ENCODE measurements at places on chromosomes 7 and 10.

DNA sequence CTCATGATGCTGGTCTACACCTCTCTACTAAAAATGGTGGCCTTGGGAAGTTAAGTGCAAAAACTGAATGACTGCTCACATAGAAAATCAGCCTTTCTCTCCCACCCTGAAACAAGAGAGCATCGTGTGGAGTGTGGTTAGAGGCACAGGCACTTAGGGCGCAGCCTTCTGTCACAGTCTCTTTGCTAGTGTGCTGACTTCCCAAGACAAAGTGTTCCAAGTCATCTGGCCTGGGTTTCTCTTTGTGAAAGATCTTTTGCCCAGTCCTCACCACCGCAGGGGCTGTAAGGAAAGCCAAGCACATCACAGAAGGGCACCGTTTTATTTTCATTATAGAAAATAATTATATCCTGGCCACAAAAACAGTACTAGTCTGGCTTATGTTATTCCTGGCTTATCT lies 12.5 kb downstream of the STN1 start:
- DNase-seq: no peak

- DNase-seq: no peak
Observed at GRCh38 chr10:27741173-27742091, 4.2 kb downstream of the MKX start.

DNA sequence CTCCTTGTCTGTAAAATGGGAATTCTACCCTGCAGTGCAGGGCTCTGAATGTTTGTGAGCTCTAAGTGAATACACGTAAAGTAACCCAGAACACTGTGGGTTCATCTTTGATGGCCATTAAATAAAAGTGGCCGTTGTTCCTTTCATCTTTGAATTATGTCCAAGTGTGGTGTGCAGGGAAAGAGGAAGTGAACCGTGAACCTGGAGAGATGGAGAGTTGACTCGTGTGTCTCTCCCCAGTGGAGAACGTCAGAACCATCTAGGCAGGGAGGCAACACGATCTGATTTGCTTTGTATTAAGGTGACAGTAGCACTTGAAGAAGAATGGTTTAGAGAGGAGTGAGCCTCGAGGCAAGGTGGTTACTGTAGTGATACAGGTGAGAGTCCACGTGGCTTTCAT lies 93.5 kb upstream of the GJD4 start:
- DNase-seq: no peak

DNA sequence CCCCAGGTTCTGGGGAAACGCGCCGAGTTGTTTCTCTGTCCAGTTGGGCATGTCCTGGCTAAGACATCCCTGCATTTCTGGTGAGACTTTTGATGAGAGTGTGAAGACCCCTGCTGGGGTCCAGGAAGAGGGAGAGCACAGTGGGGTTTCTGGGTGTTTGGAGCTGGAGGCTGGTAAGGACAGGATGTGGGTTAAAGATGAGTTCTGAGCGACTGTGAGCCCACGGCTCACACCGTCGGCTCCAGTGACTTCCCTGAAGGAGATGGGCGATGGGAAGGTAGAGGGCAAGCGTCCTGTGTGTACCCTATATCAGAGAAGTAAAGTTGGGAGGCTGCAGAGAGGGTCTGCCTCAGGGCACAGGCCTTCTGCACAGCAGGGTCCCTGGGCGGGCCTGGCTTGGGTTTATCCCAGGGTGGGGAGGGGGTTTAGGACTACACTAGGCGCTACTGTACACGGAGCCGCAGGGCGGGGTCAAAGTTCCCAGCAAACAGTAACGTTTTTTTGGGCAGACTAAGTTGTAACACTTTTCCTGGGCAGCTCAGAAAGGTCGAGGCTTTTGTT lies 3.6 kb downstream of the EMX2 start:
- peak; percentile 68 for DNase-seq

DNA sequence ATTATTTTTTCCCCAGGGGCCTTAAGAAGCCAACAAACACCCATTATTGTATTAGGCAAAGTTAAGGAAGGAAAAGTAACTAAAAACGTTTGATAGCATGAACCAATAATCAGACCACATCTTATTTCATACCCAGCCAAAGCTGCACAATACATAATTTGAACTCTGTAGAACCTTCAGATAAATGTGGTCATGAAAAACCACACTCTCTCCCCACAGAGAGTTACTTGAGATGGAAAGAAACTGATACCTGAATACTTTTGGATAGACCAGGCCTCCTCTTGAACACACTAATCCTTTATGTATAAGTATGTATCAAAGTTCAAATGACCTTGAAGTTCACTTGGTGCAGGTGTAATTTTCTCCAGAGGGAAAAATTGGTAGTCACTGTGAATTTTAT lies 146.6 kb upstream of the FAM13C start:
- no peak for DNase-seq

GRCh38 chr7:12485845-12486244 lies 82.2 kb upstream of the VWDE start:
- DNase-seq: no peak

GRCh38 chr10:113278664-113279063 lies 274.2 kb upstream of the HABP2 start:
- no peak for DNase-seq

DNA sequence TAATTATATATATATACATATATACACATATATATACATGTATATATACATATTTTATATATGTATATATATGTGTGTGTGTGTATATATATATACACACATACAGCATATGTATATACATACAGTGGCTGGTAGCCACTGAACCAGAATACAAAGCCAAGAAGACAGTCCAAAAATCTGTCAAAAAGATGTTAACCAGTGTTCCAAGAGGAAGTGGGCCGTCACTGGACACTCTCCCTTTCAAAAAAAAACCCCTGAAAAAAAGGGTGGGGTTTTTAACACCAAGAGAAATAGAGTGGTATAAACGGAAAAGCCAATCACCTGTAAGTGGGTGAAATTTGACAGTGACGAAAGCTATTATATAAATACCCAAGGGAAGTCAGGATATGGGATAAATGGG lies 31.1 kb upstream of the C1GALT1 start:
- no peak for DNase-seq

DNA sequence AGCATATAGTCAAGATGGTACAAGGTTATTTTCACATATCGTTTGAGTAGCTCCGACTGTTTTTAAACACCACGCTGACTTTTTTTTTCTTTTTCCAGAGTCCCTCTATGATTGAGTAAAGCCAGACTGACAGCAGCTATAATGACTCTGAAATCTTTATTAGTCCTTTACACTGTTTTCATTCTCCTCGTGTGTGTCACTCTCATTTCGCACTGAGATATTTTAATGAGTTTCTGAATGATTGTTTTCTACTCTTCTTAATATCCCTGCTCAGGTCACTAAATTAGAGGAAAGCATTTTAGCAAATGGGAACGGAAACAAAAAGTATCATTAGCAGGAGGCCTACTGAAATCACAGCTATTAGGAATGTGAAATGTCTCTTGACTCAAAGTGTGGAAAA lies 162.3 kb upstream of the MTPN start:
- no peak for DNase-seq

GRCh38 chr7:74059681-74060588 lies 23.7 kb upstream of the LIMK1 start:
- peak; percentile 78 for DNase-seq

GRCh38 chr10:22853906-22854447 lies 73.9 kb upstream of the ARMC3 start:
- DNase-seq: peak; percentile 30

DNA sequence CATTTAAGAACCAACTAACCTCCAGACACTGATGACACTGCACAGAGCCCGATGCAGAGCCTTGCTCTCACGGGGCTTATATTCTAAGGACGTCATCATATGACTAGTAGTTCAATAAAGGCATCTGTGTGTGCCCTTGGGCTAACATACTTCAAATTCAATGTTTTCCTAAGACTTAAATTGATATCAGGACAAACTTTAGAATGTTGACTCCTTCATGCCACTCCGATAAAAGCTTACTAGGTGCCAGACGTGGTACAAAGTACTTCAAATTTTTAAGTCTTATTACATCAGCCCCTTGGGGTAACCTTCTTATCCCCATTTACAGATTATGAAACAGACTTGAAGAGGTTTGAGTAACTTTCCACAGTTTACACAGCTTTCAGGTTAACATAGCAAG lies 191.1 kb upstream of the PLXNA4 start:
- DNase-seq: no peak

GRCh38 chr7:80705130-80705781 lies 66.8 kb downstream of the CD36 start:
- DNase-seq: no peak

- no peak for DNase-seq
Observed at GRCh38 chr7:15682751-15683245, 3.7 kb downstream of the MEOX2 start.

GRCh38 chr7:139711991-139712743 lies 65.6 kb downstream of the HIPK2 start:
- DNase-seq: no peak

GRCh38 chr7:46948716-46949115 lies 633.2 kb downstream of the TNS3 start:
- no peak for DNase-seq

DNA sequence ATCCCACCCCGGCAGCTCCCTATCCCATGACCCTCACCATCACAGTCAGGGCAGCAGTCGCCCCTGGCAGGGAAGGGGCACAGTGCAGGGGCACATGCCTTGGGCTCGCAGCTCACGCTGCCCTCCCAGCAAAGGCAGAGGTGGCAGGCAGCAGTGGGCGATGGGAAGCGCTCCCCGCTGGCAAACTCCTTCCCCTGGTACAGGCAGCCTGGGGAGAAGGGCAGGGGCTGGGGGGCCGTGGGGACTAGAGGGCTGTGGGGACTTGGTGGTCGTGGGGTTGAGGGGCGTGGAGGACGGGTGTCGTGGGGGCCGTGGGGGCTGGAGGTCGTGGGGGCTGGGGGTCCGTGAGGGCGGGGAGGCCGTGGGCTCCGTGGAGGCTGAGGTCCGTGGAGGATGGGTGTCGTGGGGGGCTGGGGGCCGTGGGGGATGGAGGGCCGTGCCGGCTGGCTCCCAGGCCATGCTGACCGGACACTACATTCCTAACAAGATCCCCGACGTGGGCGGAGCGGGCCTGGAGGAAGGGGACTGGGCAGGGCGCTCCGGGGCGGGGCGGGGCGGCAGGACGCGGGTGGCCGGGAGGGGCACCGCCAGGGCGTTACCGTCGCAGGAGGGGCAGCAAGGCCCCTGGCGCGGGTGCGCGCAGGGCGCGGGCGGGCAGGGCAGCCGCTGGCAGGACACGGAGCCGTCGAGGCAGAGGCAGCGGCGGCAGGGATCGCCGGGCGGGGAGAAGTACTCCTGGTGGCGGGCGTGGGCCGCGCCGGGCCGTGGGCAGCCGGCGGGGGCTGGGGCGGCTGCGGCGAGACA lies 20.0 kb downstream of the KCP start:
- DNase-seq: no peak

- no peak for DNase-seq
Observed at GRCh38 chr7:114466917-114467316, 52.3 kb downstream of the FOXP2 start.

DNA sequence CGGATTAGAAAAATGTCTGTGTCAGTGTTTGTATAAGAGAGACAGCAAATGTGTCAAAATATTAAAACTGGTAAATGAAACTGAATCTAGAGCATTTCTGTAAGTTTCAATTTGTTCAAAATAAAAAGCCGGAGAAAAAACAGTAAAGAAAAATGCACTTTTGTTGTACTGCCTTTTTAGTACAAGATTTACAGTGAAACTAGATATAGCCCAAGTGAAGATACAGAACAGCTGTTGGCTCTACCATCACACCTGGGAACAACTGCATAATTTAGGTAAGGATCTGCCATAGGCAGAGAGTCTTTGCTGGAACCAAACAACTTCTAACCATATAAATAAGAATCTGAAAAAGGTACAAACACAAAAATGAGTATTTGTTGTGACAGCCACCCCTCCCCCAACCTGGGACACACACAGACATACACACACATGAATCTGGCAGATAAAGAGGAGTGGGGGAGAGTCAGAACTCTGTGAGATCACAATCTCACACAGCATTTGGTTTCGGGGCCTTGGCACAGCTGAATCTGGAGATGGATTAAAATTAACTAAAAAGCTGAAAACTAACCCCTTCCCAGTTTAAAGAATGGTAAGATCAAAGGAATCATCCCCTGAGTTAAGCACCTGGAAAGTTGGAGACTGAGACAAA lies 54.8 kb downstream of the DPY19L1 start:
- DNase-seq: no peak

DNA sequence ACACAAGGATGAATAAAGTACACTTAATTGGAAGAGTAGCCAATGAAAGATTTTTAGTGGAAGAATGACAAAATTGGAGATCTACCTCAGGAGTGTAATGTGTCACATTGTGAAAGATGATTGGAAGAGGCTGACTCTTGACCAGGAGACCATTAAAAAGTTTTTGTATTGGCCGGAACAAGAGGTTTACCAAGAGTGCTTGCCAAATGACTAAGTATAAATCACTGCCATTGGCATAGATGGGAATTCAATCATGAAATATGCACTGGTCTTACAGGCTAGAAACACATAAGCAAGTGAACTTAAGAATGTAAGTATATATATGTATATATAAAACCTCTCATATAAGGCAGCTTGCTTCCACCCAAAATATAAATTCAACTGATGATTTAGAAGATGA lies 58.7 kb upstream of the TFEC start:
- DNase-seq: no peak

GRCh38 chr7:52146871-52147634 lies 830.4 kb upstream of the COBL start:
- DNase-seq: no peak

- DNase-seq: peak; percentile 93
Observed at GRCh38 chr10:105793071-105793470, 1152.0 kb downstream of the SORCS3 start.

DNA sequence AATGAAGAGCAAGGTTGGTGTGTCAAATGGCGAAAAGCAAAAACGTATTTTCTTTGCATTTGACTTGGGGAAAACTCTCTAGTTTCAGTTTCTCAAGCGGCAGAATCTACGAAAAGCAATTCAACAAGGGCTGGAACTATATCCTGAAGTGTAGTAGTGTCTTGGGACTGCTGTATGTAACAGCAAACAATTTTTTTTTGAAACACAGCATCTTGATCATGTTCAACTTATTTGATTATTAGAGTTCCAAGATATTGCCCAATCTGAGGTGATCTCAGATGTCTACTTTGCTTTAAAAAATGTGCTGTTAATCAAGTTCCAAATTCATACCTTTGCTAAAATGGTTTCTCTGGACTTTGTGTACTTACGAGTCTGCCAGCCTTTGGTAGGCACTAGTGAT lies 120.6 kb downstream of the ZWINT start:
- DNase-seq: no peak
